Stimulated activated CD8-positive, alpha-beta memory T cell treated with anti-CD3 and anti-CD28 coated beads, Interleukin-15, amount 100 ng/mL, for 4 hours (primary cell): ENCODE measurements at places on chromosomes 5 and 9.

GRCh38 chr9:122190597-122191381, 31.1 kb downstream of the MORN5 start:
- no peak for DNase-seq

DNA sequence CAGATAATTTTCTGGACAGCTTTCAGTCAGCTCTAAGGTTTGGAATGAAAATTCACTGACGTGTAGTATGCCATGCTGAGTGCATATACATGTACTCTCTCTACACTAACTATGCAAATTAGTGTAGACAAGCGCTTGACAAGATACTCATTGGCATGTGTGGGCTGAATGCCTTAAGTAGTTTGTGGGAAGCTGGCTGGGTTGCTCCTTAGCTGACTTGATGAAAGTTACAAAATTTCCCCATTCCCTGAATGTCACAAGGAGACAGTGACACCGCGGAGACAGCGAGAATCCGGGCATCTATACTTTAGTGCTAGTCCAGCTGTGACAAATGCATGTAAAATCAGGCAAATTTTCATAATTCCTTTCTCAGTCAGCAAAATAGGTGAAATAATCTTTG, 51.6 kb upstream of the C5orf46 start:
- no peak for DNase-seq

DNA sequence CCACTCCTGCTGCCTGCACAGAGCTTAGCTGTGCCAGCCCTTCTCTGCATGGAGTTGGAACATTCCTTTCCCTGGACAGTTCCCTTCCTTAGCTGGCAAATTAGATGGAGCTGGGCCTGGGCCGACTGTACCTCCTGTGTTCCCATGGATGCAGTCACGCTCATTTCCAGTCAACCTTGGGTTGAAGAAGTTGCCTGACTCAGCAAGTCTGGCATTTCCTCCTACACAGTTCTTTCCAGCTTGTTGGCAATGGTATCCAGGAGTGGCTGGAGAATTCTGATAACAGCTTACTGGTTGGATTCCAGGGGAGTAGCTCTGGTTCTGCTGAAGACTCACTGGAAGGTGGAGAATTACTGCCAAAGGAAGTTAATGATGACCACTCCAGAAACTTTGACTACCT, 9.2 kb upstream of the TAF1L start:
- no peak for DNase-seq

DNA sequence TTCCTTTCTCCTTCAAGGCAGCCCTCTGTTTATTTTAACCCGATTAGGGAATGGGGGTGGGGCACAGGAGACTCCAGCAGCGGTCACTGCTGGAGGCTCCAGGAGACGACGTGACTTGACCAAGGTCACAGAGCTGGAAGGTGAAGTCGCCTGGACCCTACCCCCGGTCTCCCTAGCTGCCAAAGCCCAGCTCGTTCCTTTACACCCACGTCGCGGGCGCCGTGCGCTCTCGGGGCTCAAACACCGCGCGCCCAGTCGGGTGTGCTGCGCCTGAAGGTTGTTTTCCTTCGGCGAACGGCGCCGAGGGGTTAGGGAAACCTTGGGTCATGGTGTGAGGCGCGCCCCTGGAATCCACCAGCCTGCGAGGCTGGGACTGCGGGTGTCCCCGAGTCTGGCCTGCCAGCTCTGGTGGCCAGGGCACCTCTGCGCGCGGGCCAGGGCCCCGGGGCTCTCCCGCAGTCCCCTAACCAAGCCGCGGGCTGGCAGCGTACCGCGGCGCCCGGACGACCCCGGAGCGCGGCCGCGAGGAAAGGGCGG, 747 bp upstream of the UNC5A start:
- no peak for DNase-seq

- DNase-seq: no peak
These were observed 23.5 kb upstream of the ALDOB start for GRCh38 chr9:101458963-101459631.

DNA sequence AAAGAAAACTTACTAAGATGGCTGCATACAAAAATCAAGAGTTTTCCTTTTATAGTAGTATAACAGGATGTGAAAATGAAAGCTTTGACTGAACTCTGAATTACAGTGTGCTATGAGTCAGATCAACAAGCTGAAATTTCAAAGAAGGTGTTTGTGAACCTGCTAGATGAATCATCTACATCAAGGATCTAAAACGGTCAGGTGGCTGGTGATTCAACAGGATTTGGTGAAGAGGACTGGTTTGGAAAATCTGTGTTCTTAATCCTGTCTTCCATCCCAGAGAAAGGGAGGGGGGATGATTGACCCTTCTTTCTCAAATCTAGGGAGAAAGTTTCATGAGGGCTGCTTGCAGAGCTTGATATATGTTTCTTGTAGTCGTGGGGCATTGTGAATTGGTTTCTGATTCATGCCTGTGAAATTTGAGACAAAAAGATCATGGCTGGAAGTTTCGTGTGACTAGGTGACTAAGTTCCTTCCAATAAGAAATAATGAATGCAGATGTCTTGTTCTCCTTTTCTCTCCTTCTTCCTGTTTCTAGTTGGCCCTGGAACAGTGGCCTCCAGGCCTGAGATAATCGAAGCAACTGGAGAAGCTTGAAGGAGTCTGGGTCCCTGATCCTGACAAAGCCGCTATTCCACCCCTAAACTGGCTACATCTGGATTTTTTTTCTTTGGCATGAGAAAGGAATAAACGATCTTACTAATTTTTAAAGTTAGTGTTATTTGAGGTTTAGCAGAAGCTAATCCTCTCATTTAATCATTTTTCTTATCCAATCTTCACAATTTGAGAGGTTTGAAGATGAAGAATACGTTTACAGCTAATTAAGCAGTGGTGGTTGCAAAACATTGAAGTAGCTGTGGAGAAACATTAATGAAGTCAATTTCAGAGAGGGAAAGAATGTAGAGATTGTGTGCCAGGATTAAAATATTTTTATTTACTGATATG, 67.2 kb downstream of the MRPS30 start:
- DNase-seq: no peak

GRCh38 chr5:95810305-95811125, 12.0 kb downstream of the GLRX start:
- no peak for DNase-seq

GRCh38 chr5:56310711-56311204, 77.6 kb upstream of the ANKRD55 start:
- DNase-seq: no peak

DNA sequence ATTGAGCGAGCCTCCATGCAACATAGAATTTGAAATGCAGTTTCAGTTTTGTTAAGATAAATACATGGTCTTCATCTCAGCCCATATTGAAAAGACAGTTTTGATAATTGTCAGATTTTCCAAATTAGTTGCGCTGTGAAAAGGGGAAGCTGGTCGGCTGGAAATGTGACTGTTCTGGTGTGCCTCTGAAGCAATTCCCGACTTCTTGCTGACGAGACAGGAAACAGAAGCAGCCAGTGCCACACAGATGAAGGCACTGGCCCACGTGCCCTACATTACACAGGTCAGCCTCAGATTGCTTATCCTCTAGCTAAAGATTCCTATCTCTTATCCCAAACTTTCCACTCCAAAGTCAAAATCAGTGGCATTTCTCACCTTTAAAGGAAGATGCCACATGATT, 214.1 kb upstream of the TLE4 start:
- DNase-seq: no peak

DNA sequence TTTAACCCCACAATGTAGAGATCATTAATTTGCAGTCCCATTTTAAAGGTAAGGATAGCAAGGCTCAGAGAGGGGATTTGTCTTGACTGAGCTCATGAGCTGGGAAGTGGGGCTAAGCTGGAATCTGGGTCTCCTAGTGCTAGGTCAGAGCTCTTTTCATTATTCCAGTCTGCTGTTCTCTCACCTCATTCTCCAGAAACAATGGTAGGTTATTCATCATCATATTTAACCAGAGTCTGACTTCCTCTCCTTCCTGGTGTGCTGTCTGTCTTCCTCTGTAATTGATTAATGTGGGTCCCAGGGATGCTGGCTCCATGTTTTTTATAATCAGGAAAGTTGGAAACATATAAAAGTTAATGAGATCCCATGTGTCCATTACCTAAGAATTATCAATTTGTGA, 20.6 kb downstream of the C9orf43 start:
- DNase-seq: no peak

- DNase-seq: no peak
These were observed 111.3 kb downstream of the RXRA start for GRCh38 chr9:134437403-134438194.

- DNase-seq: no peak
These were observed 1091.1 kb upstream of the DMAC1 start for GRCh38 chr9:8890695-8891094.

DNA sequence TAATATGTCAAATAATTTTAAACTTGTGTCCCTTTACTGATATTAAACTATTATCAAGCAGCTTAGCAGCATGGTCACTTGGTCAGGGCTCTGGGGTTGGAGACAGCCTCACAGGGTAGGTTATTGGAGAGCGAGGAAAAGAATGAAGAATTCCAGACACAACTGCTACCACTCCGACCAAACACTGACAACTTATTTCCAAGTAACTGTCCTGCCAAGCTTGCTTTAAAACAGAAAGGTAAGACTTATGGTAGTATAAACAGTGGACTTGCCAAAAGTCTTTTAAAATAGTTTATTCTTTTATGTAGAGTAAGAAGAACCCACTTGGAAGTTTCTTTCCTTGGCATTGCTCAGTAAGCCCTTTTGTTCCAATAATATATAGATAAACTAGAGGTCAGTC, 364.1 kb downstream of the DEPDC1B start:
- DNase-seq: no peak

DNA sequence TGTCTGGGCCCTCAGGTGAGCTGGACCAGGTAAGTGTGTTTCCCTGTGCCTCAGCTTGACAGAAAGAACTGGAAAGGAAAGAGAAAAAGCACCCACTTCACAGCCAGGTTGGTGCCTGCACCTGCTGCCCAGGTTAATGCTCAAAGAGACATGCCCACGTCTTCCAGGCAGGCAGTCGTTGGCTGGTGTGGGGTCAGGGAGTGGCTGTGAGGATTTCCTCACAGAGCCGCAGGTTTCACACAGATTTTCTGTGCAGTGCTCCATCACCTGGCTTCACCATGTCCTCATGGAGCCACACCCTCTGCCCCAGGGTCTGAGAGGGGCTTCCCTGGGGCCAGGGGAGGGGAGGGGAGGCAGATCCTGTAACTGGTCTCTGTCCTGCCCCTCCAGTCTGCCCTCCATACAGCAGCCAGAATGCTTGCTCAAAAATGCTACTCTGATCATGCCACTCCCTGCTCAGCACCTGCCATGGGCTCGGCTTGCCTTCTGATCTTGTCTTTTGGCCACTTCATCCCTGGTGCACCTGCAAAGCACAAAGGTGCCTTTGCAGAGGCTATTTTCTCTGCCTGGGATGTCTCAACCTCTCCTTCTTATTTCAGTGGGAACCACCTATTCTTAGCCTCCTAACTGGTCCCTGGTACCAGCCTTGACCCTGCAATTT, 82.5 kb upstream of the UBTD2 start:
- DNase-seq: no peak

GRCh38 chr9:137095664-137096517, 9.1 kb downstream of the MAN1B1 start:
- DNase-seq: peak; percentile 60

DNA sequence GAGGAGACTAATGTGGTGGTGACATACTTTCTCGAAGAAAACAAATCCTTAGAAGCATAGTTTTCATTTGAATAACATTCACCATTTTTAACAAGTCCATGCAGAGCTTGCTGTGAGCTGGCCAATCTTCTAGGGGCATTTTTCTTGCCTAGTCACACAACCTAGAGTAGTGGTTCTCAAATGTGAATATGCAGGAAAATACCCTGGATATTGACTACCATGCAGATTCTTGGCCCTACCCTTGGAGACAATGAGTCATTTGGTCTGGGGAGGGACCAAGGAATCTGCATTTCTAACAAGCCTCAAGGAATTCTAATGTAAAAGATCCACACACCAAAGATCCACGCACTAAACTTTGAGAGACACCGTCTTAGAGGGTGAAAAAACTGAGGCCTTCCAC, 23.5 kb downstream of the GDNF start:
- no peak for DNase-seq

DNA sequence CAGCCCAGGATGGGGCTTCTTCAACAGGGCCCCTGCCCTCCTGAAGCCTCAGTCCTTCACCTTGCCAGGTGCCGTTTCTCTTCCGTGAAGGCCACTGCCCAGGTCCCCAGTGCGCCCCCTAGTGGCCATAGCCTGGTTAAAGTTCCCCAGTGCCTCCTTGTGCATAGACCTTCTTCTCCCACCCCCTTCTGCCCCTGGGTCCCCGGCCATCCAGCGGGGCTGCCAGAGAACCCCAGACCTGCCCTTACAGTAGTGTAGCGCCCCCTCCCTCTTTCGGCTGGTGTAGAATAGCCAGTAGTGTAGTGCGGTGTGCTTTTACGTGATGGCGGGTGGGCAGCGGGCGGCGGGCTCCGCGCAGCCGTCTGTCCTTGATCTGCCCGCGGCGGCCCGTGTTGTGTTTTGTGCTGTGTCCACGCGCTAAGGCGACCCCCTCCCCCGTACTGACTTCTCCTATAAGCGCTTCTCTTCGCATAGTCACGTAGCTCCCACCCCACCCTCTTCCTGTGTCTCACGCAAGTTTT, 23.6 kb downstream of the PCDHGC5 start:
- peak; percentile 68 for DNase-seq

DNA sequence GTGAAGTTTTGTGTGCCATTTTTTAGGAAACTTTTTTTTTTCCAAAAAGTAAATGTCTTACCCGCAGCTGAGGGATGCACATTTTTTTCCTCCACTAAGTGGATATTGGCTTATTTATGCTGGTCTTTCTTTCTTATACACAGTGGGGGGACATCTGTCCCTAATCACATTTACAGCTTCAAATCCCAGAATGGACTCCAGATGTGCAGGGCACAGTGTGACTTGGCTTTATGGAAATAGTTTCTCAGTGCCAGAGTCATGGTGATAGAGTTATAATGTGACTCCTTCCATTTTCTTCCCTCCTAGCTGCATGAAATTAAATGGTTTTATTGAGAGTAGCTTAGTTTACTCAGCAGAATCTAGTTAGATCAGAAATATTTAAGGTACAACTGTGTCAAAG, 66.5 kb downstream of the SV2C start:
- DNase-seq: no peak

DNA sequence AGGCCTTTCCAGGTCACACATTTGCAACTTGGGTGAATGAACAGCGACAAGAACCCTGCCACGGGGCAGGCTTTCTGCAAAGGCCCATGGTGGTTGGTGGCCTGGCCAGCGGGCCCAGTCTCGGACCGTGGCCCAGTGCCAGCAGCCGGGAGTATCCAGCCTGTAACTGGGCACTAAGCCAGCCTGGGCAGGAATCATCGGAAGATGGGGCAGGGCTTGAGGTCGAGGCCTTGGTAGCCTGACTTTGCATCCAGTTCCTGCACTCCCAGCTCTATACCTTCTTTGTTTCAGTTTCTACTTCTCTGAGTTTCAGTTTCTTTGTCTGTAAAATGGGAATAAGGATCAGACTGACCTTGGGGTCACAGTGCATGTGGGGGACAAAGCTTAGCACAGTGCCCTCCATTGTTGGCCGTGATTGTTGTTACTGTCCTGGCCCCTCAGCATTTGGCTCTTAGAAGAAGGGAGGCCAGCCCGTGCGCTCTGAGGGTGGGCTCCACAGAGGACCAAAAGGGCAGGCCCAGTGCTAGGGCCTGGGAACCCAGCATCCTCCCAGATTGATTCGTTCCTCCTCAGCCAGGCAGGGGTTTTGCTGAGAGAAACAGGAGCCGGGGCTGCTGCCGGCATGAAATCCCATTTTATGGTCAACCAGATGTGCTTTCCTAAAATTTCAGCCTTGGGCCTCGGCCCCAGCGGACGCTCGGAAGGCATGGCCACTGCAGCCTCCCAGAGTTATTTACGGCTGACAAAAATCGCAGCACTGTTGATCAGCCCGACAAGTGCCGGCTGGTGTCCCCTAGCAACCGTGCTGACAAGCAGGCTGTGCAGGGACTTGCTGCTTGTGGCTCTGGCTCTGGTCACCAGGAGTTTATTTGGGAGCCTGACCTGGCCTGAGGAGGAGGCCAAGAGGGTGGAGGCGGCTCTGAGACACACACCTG, 43.6 kb downstream of the JADE2 start:
- no peak for DNase-seq
